ENCODE measurements at places on chromosomes 2 and 18.

DNA sequence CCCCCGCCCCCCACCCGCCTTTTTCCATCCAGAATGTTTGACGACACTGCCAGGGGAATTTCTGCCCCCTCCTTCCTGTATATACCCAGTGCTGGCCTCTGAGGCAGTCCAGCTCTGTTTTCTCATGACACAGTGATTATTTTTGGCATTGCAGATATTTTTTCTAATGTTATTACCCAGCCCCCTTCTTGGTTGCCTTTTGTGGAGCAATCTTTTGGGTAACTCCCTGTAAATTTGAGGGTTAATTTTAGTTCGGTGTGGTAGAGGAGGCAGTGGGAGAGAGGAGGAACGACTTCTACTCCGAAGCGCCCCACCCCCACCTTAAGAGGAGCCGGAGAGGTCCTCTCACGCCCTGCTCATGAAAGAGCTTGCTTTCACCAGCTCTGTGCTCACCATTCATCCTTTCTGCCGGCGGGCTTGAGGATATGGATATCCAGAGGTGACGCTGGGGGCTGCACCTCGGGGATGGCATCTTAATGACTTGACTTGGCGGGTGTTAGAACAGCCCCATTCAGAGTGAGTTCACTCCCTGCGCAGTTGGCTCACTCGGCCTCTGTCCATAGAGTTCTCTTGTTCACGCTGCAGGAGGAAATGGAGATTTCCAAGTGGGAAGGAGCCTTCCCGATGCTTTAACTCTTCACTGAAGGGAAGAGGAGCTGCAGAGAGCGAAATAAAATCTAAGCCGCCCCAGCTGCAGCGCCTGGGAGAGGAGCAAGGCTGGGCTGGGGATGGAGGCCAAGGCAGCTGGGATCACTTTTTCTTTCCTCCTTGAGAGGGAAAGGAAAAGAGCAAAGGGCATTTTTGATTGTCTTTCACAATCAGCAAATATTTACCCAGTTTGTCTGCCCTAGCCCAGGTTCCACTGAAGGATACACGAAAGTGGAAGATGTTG lies 38.4 kb downstream of the EPAS1 start:
- DNase-seq: peak; percentile 47

DNA sequence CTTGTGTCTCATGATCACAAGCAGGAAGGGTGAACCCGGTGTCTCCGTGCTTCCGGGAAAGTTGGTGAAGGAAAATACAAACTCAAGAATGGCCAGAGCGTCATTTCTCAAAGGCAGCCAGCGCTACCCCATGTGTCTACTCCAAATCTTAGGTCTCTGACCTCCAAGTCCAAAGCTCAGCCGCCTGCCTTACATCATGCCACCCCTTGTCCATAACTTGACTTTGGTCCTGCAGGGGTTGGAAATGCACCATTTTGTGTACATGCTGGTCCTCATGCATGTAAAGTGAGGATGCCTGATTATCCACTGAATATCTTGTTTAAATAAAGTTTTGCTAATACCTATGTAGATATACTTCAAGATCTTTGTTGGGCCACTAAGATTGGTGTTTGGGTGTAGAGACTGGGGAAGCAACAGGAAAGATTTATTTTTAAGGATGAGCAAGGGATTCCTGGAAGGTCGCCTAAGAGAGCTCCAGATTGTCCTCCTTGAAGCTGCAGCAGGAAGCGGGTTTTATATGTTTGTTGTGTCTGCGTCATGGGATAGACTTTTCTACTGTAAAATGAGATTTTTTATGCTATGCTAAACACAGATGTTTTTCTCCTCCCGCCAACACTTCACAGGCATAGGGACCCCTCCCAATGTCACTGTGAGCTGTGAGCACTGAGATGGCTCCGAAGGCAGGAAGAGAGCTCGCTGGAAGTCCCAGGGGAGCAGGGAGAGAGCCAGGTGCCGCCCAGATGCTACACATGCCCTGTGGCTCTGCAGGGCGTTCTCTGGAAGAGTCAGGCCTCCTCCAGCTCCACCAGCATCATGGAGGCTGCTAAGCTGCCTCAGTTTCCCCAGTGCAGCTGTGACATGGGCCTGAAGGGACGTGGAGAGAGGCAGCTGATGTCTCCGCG lies 176.2 kb upstream of the HDAC4 start:
- DNase-seq: no peak

DNA sequence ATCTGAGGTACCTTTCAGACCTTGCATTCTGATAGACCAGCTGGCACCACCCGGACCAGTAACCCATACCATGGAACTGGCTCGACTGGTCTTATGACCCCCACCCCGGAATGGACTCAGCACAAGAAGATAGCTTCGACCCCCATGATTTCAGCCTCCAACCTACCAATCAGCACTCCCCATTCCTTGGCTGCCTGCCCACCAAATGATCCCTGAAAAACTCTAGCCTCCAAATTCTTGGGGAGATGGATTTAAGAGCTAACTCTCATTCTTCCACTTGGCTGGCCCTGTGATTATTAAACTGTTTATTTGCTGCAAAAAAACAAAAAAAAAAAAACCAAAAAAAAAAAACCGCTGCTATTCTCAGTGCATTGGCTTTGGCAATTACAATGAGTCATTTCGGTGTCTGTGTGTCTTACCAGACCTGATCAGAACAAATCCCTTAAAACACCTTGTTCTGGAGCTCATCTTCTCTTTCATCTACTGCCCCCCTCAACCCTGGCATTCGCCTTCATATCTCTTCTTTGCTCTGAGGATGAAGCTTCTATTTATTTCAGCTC lies 60.1 kb upstream of the KIF5C start:
- no peak for DNase-seq

- no peak for DNase-seq
Measured at GRCh38 chr2:167686691-167687090, 560.7 kb downstream of the STK39 start.

GRCh38 chr2:27781496-27781895 lies 10.0 kb downstream of the MRPL33 start:
- no peak for DNase-seq

GRCh38 chr2:146608490-146608889 lies 1236.3 kb upstream of the ACVR2A start:
- DNase-seq: no peak

DNA sequence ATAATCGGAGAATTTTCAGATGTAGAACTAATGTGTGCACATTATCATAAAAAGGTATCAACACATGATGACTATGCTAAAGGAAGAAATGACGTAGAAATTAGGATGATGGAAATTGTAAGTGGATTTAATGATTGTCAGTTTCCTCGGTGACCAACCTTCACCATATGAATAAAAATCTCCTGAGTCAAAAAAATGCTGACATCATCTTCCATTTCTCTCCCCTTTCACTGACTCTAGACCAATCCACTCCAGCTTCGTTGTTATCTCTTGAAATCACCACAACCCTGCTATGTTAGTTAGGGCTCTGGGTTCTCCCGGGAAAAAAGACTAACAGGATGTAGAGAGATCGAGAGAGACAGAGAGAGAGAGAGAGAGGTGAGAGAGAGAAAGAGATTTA lies 204.8 kb upstream of the KYNU start:
- DNase-seq: no peak

DNA sequence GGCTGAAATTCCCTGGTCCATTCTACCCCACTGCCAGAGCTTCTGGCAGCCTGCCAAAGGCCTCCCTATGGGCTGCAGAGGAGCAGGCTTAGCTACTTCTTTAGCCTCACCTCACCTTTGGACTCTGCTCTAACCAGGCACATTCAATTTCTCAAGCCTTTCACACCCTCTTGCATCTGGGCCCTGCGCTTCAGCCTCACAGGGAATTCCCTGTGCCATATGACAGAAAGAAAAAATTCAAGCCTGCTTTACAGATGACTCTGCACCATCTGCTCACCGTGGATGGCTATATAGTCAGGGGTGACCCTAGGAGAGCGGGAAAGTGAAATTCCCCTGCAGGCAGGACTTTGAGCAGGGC lies 62.5 kb downstream of the REEP1 start:
- DNase-seq: no peak

DNA sequence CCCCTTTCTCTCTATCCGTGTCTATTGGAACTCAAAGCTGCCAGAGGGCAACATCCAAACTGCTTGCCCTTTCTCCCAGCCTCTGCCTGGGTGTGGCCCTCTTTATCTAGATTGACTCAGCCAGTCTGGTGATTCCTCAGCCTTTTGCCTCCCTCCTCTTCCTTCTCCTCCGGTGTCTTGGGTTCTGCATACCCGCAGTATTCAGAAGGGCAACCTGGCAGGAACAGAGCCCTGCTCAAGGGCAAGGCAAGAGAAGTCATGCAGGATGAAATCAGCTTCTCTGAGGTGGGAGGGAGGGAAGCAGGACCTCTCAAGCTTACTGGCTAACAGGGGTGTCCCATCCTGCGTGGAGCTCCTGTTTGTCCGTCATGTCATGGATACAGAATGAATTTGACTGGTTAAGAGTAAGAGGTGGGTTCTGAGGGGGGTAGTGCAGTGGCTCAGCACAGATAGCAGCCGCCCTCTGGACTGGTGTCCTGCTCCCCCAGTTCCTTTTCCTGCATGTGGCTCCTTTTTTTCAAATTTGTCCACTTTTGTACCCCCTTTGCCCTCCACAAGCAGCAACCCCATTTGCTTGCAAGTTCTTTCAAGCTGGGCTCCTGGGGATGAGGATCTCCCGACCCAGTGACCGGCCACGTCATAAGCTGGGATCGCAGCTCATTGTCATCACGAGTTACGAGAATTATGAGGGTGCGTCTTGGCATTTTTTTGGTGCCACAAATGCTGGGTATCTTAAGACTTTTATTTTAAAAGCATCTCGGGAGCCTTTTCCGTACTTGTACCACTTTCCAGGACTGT lies 154.1 kb downstream of the FHOD3 start:
- DNase-seq: no peak

DNA sequence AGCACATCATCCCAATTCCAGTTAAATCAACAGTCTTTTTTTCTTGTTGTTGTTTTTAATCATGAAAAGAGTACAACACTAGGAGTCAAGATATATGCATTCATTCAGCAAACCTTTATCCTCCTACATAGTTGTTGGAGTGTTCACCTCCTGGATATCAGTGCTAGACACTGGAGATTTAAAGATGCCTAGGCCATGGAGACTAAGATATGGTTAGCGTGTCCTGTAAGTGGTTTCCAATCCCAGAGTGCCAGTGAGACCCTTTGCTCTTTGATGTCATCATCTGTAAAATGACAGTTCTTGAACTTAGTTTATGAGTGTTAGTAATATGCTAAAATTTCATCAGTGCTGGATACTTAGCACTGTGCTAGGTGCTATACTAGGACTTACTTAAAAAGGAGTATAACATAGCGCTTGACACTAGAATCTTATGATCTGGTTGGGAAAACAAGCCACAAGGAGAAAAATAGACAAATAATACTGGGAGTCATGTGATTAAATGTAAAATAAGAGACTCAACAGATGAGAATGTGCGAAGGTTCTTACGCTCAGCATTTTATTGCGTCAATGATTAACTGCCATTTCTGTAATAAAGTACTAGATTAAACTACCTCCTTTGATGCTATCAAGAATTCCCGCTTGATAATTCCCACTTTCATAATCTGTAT lies 31.5 kb downstream of the BABAM2 start:
- no peak for DNase-seq

GRCh38 chr18:3566851-3567250 lies 116.9 kb downstream of the TGIF1 start:
- no peak for DNase-seq

DNA sequence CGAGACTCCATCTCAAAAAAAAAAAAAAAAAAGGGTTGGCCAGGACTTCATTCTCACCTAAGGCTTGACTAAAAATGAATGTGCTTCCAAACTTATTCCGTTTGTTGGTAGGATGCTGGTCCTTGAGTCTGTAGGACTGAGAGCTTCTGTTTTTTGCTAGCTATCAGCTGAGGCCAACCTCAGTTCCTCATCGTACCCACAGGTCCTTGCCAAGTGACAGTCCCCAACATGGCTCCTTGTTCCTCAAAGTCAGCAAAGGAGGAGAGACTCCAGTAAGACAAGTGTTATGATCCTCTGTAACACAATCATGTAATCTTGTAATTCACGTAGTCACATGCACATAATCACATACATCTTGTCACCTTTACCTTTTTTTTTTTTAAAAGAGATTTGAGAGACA lies 37.0 kb downstream of the HAUS1 start:
- no peak for DNase-seq

- no peak for DNase-seq
Measured at GRCh38 chr2:25341753-25342371, at the start of gene DNMT3A. DNMT3A (minus strand) TSS chr2:25341925; CDS start chr2:25313984, 27,941 bp downstream.

DNA sequence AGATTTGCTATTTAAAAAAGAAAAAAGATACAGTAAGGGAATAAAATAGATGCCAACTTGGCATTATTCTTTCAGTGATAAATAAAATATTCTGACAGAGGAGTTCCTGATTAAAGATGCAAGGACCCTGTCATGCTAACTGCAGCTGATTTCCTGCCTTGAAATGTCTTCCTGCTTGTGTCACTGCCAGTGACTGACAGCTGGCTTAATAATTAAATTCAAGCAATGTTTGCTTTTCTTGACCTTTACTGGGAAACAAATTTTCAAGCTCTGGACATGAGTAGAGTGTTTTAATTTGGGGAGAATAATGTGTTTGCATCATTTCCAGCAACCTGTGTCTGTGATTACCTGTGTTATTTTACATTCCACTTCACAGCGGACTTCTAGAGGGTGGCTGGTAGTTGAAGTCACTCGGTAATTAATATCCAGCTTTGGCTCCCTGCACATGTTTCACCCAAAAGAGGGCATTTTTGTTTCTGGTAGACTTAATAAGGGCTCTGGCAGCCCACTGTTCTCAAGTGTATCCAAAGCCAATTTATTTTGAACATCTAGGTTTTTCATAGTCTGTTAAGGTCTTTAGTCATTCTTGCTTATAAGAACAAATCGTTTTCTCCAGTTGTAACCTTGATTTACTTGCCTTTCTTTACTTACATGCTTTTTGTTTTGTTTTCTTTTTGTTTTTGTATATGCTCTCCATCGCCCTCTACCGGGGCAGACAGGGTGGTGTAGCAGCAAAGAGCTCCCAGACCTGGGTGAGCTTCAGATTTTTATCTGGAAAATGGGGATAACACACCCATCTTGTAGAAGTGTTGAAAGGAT lies 48.5 kb upstream of the PROKR1 start:
- DNase-seq: peak; percentile 45

GRCh38 chr2:27967076-27967475 lies 76.5 kb downstream of the BABAM2 start:
- no peak for DNase-seq

DNA sequence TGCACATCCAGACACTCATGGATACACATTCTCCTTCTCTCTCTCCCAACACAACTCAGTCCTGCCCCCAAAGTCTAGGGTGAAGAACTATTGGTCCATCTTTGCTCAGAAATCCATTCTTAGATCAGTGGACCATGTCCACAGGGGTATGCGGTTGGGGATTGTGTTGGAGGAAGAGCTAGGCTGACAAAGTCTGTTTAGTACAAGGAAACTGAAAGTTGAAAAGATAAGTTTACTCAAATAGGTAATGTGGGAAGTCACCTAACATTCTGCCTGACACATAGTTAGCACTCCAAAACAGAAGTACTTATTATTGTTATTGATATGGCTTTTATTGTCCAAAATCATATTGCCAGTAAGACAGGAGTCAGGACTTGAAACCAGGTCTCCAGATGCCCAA lies 55.9 kb downstream of the ALK start:
- no peak for DNase-seq

GRCh38 chr2:9648821-9649220 lies 18.0 kb upstream of the YWHAQ start:
- DNase-seq: no peak

All from HFFc6 (cell line).